ENCODE measurements at places on chromosomes 3 and 15.

- no peak for DNase-seq
These were observed 151.4 kb downstream of the PDZRN3 start for GRCh38 chr3:73473181-73473897.

GRCh38 chr15:90638201-90638691 is 78.9 kb upstream of the BLM start:
- no peak for DNase-seq

GRCh38 chr3:52046186-52046901 is 10.0 kb downstream of the DUSP7 start:
- DNase-seq, result no peak

DNA sequence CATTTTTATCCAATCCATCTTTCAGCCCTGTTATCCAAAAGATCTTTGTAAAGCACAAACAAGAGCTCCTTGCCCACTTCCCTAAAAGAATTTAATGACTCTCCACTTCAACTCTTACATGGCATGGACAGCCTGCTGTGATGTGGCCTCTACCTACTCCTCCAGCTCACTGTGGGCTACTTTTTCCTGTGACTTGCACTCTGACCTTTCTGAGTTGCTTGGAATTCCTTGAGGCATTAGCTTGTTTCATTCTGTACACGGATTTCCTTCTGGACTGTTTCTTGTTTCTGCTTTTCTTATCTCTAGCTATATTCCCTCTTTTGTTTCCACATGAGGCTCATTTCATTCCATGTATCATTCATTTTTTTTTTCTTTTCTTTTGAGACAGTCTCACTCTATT is 15.2 kb downstream of the QTRT2 start:
- DNase-seq, result no peak

GRCh38 chr3:31240874-31241273 is 291.9 kb upstream of the STT3B start:
- DNase-seq, result no peak

DNA sequence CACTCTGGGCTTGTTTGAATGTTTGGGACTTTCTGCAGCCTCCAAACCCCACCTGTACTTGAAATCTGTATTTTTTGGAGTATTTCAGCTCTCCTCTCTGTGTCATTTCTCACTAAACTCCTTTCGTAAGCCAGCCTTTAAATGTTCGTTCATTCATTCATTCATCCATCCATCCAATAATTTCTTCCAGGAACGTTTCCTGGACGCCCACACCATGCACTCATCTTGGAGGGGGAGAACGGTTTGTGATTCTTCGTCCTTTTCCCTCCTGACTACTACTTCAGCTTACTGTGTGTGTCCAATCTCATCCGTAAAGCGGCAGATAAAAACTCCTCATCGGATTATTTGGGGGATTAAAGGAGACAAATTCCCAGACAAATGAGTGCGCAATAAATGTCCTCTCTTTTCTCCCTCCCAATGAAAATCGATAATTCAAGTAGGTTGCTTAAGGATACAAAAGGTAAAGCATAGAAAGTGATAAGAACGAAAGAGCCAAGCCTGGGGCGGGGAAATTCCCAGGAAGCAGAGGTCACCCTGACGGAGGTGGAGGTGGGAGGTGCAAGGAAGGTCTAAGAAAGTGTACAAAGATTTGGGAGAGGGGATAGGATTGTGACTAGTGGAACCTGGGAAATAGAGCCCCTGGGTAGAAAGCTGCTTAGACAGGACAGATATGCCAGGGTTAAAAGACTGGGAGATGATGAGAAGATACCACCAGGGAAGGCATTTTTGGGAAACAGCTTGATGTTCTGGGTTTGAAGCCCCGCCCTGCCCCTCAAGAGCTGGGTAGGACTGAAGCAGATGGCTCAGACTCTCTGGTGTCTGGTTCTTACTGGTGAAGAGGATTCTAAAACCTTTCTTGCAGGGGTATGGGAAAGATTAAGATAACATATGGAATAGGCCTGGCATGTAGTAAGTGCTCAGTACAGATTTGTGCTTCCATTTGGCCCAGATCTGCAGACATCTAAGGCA is 896 bp upstream of the KLHL25 start:
- DNase-seq, result no peak

DNA sequence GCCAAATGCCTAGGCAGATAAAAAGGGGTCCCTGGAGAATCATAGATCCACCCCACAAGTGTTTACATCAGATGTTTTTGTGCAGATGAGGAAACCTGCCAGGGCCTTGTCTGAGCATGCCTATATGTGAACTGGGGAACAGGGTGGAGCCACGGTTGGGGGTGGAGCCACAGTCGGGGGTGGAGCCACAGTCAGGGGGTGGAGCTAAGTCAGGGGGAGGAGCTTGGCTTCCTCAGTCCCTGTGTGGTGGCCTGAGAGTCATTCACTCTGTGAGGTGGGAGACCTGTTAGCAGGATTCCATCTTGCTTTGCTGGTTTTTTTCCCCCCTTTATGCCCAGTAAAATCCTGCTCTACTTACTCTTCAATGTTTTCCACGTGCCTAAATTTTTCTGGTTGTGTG is 57.8 kb upstream of the TGFBR2 start:
- DNase-seq, result no peak

DNA sequence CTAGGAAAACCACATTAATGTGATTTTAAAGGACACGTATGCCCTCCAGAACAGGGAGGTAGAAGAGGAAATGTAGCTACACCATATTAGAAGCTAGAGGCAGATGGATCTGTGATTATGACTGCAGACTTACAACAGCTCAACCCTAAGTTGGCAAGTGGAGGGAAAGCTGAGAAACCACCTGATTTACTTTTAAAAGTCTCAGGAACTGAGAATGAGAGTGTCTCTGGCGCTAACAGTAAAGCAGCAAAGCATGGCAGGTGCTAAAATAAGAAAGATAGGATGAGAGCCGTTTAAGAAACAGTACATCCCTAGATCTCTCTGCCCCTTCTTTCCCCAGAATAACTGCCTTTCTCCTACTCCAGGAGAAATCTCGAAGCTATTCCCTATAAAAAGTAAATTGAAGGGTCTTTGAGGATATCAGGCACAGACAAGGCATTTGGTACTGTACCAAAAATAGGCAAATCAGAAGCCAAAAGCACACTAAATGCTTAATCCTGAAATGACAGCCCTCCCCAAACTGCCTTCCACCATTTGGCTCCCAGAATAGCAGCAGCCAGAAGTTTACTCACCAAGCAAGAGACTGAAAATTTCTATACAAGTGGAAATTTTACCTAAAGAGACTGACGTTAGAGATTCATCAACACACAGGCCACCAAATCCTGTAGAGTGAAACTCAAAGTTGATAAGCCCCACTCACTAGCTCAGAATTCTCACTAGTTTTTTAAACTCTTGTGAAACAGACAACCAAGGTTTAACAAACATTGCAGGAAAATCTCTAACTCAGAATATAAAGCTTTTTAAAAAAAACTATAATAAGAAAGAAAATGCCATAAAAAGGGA is 34.3 kb upstream of the PARP14 start:
- no peak for DNase-seq

DNA sequence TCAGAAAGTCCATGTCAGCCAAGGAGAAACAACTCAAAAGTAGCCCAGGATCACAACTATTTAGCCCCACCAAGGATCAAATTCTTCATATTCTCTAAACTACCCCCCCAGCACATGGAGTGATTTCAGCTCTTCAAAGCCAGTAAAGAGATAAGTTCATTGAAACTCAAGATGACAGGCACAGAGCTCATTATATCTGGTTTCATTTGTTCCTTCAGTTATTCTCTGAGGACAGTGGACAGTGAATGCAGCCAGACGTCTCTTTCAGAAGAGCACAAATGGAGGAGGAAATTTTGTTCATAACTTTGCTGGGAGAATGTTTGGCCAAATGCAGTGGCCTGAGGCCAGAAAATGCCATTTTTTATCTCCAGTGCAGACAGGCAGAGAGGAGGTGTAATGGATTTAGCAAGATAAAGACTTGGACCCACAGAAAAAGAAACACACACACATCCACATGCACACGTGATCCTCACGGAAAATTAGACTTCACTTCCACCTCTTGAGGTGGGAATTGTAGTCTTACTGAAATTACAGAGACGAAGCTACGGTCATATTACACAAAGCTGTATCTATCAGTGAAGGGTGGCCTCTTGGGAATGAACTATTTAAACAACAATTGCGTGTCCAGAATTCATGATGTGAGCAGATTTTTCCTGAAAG is 64.6 kb downstream of the HES1 start:
- DNase-seq, result no peak

DNA sequence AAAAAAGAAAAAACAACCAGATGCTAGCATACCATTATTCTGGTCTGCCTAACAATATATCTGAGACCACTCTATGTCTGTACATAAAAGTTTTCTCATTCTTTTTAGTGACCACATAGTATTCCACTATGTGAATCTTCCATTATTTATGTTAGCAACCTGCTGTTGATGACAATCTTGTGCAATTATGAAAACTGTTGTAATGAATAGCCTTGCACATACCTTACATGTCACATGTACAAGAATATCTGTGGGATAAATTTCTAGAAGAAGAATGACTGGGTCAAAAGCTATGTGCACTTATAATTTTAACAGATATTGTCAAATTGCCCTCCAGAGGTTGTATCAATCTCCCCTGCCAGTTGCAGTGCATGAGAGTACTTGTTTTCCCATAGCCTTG is 62.5 kb downstream of the ARHGAP31 start:
- DNase-seq, result no peak

- DNase-seq, result no peak
These were observed 882 bp downstream of the JMJD7 start for GRCh38 chr15:41828807-41829141.

Measured in renal pelvis (tissue), 12 donors.